ENCODE measurements at places on chromosomes 7 and 10. TPM values are rescaled to one million over a fixed set of nuclear protein-coding genes. Genes with fewer than 3 reads are reported as not detected.

CCL26 gene
- total RNA-seq = 2.2 TPM

SOSTDC1 gene
- not detected for total RNA-seq

SPDYE9 gene
- not detected for total RNA-seq

IL6 gene
- total RNA-seq = 0.64 TPM

CYP26A1 gene
- total RNA-seq = 1,084 TPM

NPFFR1 gene
- 0.02 TPM for total RNA-seq

ABCB4 gene
- 0.41 TPM for total RNA-seq

THSD7A gene
- total RNA-seq = 1.5 TPM

NODAL gene
- 71.0 TPM for total RNA-seq

EDRF1 gene
- total RNA-seq = 41.4 TPM

FXYD4 gene
- total RNA-seq = 0.97 TPM

TMEM140 gene
- not detected for total RNA-seq

GRM3 gene
- total RNA-seq = 0.29 TPM

PRSS37 gene
- total RNA-seq = not detected

FAM25A gene
- total RNA-seq = not detected

AOAH gene
- 0.59 TPM for total RNA-seq

PNLIPRP2 gene
- total RNA-seq = 0.78 TPM

C10orf90 gene
- not detected for total RNA-seq

FBXO24 gene
- total RNA-seq = 1.3 TPM

ADAM12 gene
- total RNA-seq = 0.52 TPM

SLC13A1 gene
- total RNA-seq = not detected

GTF2IRD1 gene
- 63.6 TPM for total RNA-seq

NRAP gene
- total RNA-seq = 0.09 TPM

NRCAM gene
- 29.4 TPM for total RNA-seq

FLNC gene
- total RNA-seq = 11.3 TPM

DRGX gene
- not detected for total RNA-seq

BCCIP gene
- total RNA-seq = 89.5 TPM

SORCS1 gene
- total RNA-seq = 83.3 TPM

COBL gene
- 27.5 TPM for total RNA-seq

Measured in endodermal cell (in vitro differentiated cells).